ENCODE measurements at places on chromosomes 3 and 15.

- H3K4me1 ChIP-seq = no peaks in the 10 kb centered on the region
- DNase-seq = no peak
- no peaks in the 10 kb centered on the region for H3K27me3 ChIP-seq
- no peak overlapping the region for H3K27ac ChIP-seq
Measured at GRCh38 chr15:50798684-50799083, 33.2 kb upstream of the SPPL2A start.

GRCh38 chr3:122011396-122011795 lies 10.7 kb downstream of the ILDR1 start:
- no peak overlapping the region for H3K27ac ChIP-seq
- H3K4me1 ChIP-seq = no peaks in the 10 kb centered on the region
- H3K4me3 ChIP-seq = no peak overlapping the region

- peaks cover 22% of the 10 kb centered on the region for H3K4me1 ChIP-seq
- peaks cover 21% of the 10 kb centered on the region for H3K27me3 ChIP-seq
- DNase-seq = peak; percentile 28
- no peaks in the 10 kb centered on the region for H3K36me3 ChIP-seq
Measured at GRCh38 chr3:73624017-73624820, 522 bp downstream of the PDZRN3 start.

DNA sequence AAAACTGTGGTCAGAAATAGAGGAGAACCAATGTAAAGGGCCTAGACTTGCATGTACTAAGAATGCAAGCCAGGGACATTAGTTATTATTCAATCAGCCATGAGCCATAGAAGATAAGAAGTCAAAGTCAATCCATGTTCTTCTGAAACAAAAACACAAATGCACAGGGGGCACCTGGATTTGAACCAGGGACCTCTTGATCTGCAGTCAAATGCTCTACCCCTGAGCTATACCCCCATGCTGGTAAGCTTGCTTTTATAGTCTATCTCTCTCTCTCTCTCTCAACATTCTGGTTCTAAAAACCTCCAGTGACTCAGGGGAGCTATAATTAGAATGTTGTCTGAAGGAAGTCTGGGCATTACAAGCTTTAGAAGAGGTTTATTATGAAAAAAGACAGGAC lies 85.6 kb upstream of the ACP3 start:
- no peaks in the 10 kb centered on the region for H3K36me3 ChIP-seq
- H3K27me3 ChIP-seq = no peaks in the 10 kb centered on the region
- no peaks in the 10 kb centered on the region for H3K4me1 ChIP-seq
- no peak overlapping the region for H3K27ac ChIP-seq
- H3K4me3 ChIP-seq = no peak overlapping the region
- DNase-seq = peak; percentile 50

DNA sequence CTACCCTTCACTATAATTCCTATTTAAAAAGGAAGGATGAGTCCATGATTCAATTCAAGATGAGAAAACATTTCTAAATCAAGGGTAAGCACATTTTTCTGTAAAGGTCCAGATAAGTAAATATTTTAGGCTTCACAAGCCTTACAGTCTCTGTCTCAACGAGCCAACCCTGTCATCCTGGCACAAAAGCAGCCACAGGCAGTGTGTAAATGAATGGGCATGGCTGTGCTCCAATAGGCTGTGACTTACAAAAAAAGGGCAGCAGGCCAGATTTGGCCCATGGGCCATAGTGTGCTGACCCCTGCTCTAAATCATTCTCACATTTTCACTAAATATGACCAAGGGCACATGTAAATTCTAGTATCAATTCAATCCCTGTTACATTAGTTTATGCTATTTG lies 200.4 kb downstream of the WNT5A start:
- no peaks in the 10 kb centered on the region for H3K36me3 ChIP-seq
- no peak overlapping the region for H3K27ac ChIP-seq
- H3K27me3 ChIP-seq = no peaks in the 10 kb centered on the region
- H3K4me3 ChIP-seq = no peak overlapping the region

- H3K27ac ChIP-seq = no peak overlapping the region
- H3K4me3 ChIP-seq = no peak overlapping the region
- peaks cover 8% of the 10 kb centered on the region for H3K4me1 ChIP-seq
- no peaks in the 10 kb centered on the region for H3K27me3 ChIP-seq
- no peak for DNase-seq
Measured at GRCh38 chr3:100813828-100814227, 104.5 kb downstream of the TFG start.

GRCh38 chr15:42604894-42605744 lies 29.7 kb downstream of the STARD9 start:
- no peak for DNase-seq
- H3K36me3 ChIP-seq = peaks cover 10% of the 10 kb centered on the region
- H3K27me3 ChIP-seq = no peaks in the 10 kb centered on the region
- H3K4me1 ChIP-seq = peaks cover 24% of the 10 kb centered on the region
- no peak overlapping the region for H3K4me3 ChIP-seq
- H3K27ac ChIP-seq = peak overlapping the region; percentile 26

GRCh38 chr3:22555753-22556435 lies 647.2 kb upstream of the UBE2E2 start:
- H3K4me1 ChIP-seq = no peaks in the 10 kb centered on the region
- no peak for DNase-seq

GRCh38 chr3:7962301-7962700 lies 539.3 kb upstream of the LMCD1 start:
- no peaks in the 10 kb centered on the region for H3K36me3 ChIP-seq
- H3K27me3 ChIP-seq = no peaks in the 10 kb centered on the region
- no peak overlapping the region for H3K4me3 ChIP-seq
- H3K27ac ChIP-seq = no peak overlapping the region
- H3K4me1 ChIP-seq = no peaks in the 10 kb centered on the region

- H3K27me3 ChIP-seq = no peaks in the 10 kb centered on the region
- no peak overlapping the region for H3K4me3 ChIP-seq
- H3K36me3 ChIP-seq = no peaks in the 10 kb centered on the region
Measured at GRCh38 chr3:171688593-171688992, 121.7 kb downstream of the PLD1 start.
